ENCODE measurements at places on chromosomes 13 and 19. TPM values are rescaled to one million over a fixed set of nuclear protein-coding genes. Genes with fewer than 3 reads are reported as not detected.

The IGFL2 gene
- not detected for total RNA-seq

GRCh38 chr13:113506025-113506685 lies 15.6 kb upstream of the DCUN1D2 start:
- no peak for DNase-seq
- H3K27ac ChIP-seq, result no peak overlapping the region
- peaks cover 3% of the 10 kb centered on the region for H3K36me3 ChIP-seq
- H3K4me3 ChIP-seq, result no peak overlapping the region
- no peaks in the 10 kb centered on the region for H3K27me3 ChIP-seq
- H3K4me1 ChIP-seq, result no peaks in the 10 kb centered on the region

The TRAPPC6A gene
- total RNA-seq, result 29.5 TPM

The IL27RA gene
- 11.0 TPM for total RNA-seq

GRCh38 chr19:41569481-41570150 lies 6.3 kb upstream of the CEACAM21 start:
- H3K27me3 ChIP-seq, result peaks cover 43% of the 10 kb centered on the region
- H3K36me3 ChIP-seq, result no peaks in the 10 kb centered on the region
- no peak overlapping the region for H3K4me3 ChIP-seq
- H3K4me1 ChIP-seq, result no peaks in the 10 kb centered on the region

GRCh38 chr13:19607523-19608078 lies 25.9 kb upstream of the MPHOSPH8 start:
- no peak overlapping the region for H3K4me3 ChIP-seq
- no peaks in the 10 kb centered on the region for H3K27me3 ChIP-seq
- no peak for DNase-seq
- H3K36me3 ChIP-seq, result no peaks in the 10 kb centered on the region
- H3K4me1 ChIP-seq, result no peaks in the 10 kb centered on the region

- H3K27me3 ChIP-seq, result no peaks in the 10 kb centered on the region
- no peak overlapping the region for H3K27ac ChIP-seq
- no peak overlapping the region for H3K4me3 ChIP-seq
Measured at GRCh38 chr13:44112700-44113329, 233.1 kb downstream of the LACC1 start.

GRCh38 chr13:52127378-52127777 lies 1.5 kb downstream of the NEK5 start:
- peak overlapping the region; percentile 78 for H3K4me3 ChIP-seq
- H3K36me3 ChIP-seq, result no peaks in the 10 kb centered on the region
- DNase-seq, result no peak
- H3K4me1 ChIP-seq, result no peaks in the 10 kb centered on the region

The NLRP7 gene
- not detected for total RNA-seq

GRCh38 chr19:41369769-41370168 lies 5.8 kb upstream of the B9D2 start:
- no peak overlapping the region for H3K27ac ChIP-seq
- no peak for DNase-seq
- H3K4me1 ChIP-seq, result peaks cover 6% of the 10 kb centered on the region
- no peak overlapping the region for H3K4me3 ChIP-seq
- H3K27me3 ChIP-seq, result no peaks in the 10 kb centered on the region
